ENCODE measurements at places on chromosomes 13 and 19.

- DNase-seq, result no peak
These were observed 104.7 kb downstream of the CRYL1 start for GRCh38 chr13:20420938-20421337.

- no peak for DNase-seq
These were observed at the start of gene ZFR2 for GRCh38 chr19:3868770-3869456. Gene ZFR2 (minus strand): TSS chr19:3869038. CDS start chr19:3869017, 21 bp downstream.

GRCh38 chr19:41452584-41453275, 9.8 kb downstream of the ERICH4 start:
- DNase-seq, result no peak

DNA sequence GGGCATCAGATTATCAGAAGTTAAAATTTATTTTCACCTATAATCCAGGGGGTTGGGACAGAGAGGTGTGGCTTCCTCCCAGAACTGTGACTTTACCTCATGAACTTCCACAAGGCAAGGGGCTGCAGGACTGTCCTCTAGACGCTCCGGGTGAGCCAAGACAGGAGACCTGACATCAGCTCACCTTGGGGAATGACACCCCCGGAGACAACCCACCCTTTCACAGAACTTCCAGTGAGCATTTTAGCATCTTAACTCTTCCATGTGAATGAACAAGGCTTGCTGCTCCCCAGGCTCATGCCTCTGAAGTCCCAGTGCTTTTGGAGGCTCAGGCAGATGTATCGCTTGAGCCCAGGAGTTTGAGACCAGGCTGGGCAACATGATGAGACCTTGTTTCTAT, 29.4 kb upstream of the TFDP1 start:
- DNase-seq, result no peak

DNA sequence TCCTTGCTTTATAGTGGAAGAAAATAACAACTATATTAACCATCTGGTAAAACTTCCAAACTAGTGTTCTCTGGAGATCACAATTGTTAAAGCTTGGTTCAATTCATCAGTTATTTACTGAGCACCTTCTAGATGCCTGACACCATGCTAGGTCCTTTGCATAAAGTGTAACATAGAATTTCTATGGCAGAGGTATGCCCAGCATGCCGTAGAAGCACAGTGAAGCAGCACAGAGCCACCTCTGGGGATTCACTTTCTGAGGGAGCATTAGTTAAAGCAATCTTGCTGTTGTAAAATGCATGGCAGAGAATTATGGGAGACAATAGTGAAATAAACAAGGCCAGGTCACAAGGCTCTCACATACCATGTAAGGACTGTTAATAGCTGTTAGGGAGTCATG, 75.2 kb downstream of the LRRC63 start:
- DNase-seq, result no peak

DNA sequence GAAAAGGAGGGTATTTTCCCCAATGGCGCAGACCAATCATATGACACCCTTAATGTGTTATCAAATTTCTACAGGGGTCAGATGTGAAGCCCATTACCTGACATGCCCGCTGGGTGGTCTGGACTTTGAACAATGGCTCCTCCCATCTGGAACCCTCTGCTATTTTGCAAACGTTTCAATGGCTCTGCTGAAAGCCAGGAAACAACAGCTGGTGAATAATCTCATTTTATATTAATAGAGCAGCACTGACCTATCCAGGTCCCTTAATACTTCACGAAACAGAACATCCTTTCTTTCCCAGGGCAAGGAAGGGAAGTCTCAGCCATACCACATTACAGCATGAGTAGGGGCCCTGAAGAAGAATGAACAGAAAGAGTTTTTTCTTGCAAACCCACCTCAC, 20.3 kb upstream of the KPNA3 start:
- DNase-seq, result no peak

DNA sequence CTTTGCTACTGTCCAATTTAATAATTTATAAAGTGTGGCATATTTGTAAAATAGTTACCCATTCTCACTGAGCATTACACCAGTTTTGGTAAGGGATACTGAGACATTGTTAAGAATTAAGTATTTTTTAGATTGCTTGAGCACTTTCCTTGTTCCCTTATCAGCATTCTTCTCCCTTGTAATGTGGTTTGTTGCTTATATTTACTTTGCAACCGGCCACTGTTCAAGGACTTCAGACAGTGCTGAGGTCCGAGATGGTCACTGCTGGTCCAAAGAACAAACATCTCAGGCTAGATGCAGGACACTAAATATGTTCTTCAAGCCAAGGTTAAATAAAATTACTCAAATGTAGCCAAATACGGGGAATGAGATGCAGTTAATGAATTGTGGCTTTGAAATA, 161.4 kb downstream of the TM9SF2 start:
- DNase-seq, result no peak

DNA sequence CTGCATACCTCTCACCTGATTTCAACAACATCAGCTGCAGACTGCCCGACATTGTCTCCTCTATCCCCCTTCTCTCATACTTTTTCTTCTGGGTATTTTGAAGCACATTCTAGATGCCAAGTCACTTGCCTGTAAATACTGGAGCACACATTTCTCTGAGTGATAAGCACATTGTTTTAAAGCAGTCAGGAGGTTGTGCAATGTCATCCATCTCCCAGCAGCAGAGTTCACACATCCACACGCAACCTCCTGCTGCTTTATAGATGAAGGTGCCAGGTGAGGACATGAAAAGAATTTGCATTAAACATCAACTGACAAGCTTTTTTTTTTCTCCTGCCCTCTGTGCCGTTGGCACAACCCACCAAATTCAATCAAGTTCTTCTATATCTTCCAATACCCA, 5.5 kb downstream of the UPK1A start:
- no peak for DNase-seq

GRCh38 chr13:59837101-59837500, 326.6 kb downstream of the DIAPH3 start:
- peak; percentile 7 for DNase-seq

DNA sequence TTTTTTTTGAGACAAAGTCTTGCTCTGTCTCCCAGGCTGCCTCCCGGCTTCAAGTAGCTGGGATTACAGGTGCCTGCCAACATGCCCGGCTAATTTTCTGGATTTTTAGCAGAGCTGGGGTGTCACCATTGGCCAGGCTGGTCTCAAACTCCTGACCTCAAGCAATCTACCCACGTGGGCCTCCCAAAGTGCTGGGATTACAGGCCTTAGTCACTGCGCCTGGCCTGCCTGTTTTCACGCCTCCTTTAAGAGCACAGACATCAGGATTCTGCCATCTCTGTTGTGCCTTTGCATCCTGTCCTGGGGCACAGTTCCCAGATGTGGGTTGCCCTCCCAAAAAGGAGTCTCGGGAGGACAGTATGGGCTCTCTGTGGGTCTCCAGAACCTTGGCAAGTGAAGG, 2.5 kb upstream of the PRAM1 start:
- no peak for DNase-seq

DNA sequence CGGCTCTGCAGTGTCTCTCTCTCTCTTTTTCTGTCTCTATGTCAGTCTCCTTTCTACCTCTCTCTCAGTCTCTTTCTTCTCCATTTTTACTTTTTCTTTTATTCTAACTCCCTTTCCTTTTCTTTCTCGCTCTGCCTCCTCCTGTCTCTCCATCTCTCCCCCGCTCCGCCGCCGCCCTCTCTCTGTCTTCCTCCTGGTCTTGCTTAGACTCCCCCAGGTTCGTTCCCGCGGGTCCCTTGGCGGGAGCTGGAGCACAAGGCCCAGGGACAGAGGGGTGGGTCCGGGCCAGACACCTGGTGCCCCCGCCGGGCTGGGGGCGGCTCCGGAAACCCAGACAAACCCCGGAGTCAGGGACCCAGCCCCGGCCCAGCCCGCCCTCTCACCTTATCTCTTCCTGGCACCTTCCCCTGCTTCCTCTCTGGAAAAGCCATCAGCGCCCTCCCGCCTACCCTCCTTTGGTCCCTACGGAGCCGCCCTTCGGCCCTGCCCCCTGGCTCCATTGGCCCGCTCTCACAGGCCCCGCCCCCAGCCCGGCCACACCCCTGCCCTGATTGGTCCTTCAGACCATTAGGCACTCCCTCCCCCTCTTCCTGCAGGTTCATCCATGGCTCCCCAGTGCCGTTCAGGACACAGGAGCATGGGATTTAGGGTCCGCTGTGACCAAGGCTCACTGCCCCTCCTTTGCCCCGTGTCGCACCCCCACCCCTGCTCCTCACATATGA, 15.4 kb upstream of the NOP53 start:
- DNase-seq, result no peak

- DNase-seq, result peak; percentile 13
These were observed 71.6 kb upstream of the ZDHHC20 start for GRCh38 chr13:21530656-21531055.

DNA sequence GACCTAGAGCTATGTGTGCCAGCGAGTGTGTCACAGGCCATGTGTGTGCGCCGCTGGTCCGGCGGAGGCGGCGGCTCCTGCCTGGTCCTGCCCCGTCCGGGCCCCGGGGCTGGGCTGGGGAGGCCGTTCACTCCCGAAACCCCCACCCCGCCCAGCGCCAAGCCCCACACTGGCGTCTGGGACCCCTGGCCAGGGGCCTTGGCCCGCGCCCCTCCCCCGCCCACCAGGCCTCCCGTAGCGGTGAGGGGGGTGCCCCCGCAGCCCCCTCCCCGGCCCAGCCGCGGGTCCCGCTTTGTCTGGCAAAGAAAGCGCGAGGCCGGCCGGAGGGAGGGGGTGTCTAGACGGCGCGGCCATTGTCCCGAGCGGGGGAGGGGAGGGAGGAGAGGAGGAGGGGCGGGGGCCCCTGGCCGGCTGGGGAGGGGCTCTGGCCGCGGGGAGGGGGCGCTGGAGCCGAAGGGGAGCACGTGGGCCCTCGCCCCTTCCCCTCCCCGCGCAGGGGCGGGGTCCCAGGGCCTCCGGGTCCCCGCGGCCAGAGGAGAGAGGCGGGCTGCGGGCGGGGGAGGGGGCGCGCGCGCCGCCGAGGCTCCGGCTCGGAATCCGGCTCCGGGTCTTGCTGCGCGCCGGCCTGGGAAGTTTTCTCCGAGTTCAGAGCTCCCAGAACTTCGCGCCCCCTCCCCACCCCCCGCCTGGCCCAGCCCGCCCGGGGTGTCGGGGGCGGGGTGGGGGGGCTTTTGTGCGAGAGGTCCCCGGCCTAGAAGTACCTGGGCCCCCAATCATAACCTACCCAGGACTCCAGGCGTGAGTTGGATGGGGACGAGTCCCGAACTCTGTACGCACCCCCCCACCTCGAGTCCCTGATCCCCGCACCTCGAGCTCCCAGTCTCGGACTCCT, 888 bp downstream of the NOTCH3 start:
- DNase-seq, result peak; percentile 31

DNA sequence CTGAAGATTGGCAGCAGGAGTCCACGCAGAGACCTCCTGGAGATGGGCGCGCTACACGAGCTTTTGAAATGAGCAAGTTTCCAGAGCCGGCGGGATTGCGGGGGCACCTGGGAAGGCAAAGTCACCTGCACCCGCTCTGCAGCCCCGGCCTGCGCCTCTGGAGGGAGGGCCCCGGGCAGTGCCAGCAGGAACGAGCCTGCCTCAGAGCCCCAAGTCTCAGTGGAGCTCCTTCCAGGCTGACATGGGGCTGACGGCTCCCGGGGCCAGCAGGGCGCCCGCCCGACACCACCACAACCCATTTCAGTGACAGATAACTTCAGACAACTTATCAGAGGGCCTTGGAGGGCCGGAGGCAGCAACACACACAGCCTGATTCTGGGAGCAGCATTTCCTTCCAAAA, 45.0 kb downstream of the RASA3 start:
- no peak for DNase-seq

DNA sequence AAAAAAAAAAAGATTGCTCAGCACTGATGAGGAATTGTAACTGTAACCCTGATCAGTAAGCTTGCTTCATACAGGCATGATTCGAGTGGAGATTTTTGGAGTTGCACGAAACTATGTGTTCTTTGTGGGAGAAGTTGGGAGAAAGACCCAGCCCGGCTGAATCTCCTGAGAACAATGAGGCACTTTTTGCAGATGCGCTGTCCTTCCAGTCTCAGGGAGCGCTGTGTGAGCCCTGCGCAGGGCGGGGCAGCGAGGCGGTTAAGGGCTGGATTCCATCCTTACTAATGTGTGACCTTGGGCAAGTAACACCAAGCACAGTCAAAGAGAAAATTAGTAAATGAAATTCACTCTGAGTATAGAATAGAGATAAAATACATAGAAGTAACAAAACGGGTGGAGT, 76.9 kb downstream of the SIPA1L3 start:
- no peak for DNase-seq

- DNase-seq, result no peak
These were observed 312.5 kb downstream of the OLFM4 start for GRCh38 chr13:53341144-53341510.

DNA sequence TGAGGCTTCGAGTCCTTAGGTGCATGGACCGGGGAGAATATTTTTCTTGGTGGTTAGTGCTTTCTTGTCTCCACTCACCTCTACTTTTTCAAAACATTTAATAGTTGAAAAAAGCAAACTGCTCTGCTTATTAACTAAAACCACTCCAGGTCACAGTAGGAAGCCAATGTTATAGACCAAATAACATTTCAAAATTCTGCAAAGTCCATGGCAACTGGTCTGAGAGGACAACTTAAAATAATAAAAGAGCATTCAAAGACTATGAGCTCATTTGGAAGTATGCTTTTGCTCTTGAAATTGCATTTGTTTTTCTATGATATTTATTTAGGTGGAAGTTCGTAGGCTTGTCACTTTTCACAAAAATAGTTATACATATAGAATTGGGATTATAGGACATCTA, 483.0 kb downstream of the DCT start:
- no peak for DNase-seq

DNA sequence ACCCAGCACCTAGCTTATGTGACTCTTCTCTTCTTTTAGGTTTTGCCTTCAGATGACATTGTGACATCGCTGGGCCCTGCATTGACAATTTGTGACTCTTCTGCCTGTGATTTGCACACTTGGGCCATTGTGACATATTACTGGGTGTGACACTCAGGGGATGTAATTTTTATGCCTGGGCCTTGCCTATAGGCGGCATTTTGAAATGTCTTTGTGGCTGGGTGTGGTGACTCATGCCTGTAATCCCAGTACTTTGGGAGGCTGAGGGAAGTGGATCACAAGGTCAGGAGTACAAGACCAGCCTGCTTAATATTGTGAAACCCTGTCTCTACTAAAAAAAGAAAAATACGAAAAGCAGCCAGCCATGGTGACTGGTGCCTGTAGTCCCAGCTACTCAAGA, 28.4 kb upstream of the ZNF681 start:
- no peak for DNase-seq

- DNase-seq, result peak; percentile 54
These were observed 289.2 kb downstream of the KLF12 start for GRCh38 chr13:73844986-73845385.

- DNase-seq, result no peak
These were observed 3.2 kb downstream of the TMIGD2 start for GRCh38 chr19:4298810-4299550.

- peak; percentile 85 for DNase-seq
These were observed 10.4 kb upstream of the ASF1B start for GRCh38 chr19:14146789-14147216.

Measured in fibroblast of skin of right quadriceps (primary cell).